ENCODE measurements at places on chromosomes 3 and 15. TPM values are rescaled to one million over a fixed set of nuclear protein-coding genes. Genes with fewer than 3 reads are reported as not detected.

GRCh38 chr3:169241630-169241990 lies 421.9 kb downstream of the MECOM start:
- peaks cover 19% of the 10 kb centered on the region for H3K27me3 ChIP-seq
- DNase-seq = no peak
- no peak overlapping the region for H3K4me3 ChIP-seq
- H3K4me1 ChIP-seq = peaks cover 2% of the 10 kb centered on the region
- no peaks in the 10 kb centered on the region for H3K36me3 ChIP-seq

DNA sequence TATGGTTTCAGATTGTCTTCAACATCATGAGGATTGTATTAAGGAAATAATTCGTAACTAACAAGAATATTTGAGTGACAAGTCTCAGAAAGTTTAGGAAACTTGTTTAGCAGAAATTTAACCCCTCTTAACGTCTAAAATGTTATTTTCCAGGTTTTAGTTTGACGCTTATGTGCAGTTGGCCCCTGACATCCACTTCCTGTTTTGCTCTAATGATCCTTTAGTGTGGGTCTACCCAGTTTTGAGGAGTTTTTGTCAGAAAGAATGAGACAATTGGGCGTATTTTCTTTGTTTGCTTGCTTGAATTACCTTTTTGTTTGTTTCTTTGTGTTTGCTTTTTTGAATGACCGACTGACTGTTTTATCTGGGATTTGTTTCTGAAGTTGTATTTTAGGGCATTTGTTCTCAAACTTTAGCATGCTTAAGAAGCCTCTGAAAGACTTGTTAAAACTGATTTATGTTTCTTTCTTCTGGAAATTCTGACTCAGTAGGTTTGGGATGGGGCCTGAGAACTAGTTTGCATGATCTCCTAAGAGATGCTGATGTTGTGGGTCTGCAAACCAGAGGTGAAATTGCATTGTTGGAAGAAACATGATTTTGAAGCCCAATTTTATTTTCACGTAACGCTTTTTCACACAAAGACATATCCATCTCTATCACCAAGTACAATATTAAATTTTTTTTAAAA lies 20.6 kb downstream of the RBMS3 start:
- H3K4me1 ChIP-seq = no peaks in the 10 kb centered on the region
- H3K4me3 ChIP-seq = no peak overlapping the region
- no peaks in the 10 kb centered on the region for H3K27me3 ChIP-seq
- no peak overlapping the region for H3K27ac ChIP-seq

FOXB1 gene
- total RNA-seq = 5.2 TPM

DNA sequence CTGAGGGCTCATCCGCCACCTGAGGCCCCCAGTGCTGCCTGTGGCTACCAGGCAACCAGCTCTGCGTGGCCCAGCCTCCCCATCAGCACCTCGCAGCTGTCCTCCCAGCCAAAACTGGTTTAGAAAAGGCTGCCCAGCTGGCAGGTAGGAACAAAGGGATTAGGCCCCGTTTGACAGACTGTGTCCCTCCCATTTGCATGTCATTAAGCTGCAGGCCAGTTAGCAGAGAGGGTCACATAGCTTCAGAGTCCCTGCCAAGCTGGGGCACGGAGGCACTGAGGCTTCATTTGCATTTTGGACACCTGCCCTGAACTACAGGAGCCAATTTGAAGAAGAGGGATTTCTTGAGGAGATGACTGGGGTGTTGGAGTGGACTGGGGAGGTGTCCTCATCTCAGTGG lies 177.9 kb downstream of the TLE3 start:
- no peak overlapping the region for H3K27ac ChIP-seq
- H3K36me3 ChIP-seq = peaks cover 3% of the 10 kb centered on the region
- H3K4me3 ChIP-seq = no peak overlapping the region
- peaks cover 14% of the 10 kb centered on the region for H3K27me3 ChIP-seq

RASGRF1 gene
- total RNA-seq = not detected

- no peaks in the 10 kb centered on the region for H3K27me3 ChIP-seq
- no peak overlapping the region for H3K27ac ChIP-seq
- no peak overlapping the region for H3K4me3 ChIP-seq
Observed at GRCh38 chr3:171183042-171183441, 156.5 kb upstream of the SLC2A2 start.

- H3K4me1 ChIP-seq = peaks cover 23% of the 10 kb centered on the region
- H3K4me3 ChIP-seq = peak overlapping the region; percentile 43
Observed at GRCh38 chr15:70023064-70023768, 74.5 kb downstream of the TLE3 start.

DNA sequence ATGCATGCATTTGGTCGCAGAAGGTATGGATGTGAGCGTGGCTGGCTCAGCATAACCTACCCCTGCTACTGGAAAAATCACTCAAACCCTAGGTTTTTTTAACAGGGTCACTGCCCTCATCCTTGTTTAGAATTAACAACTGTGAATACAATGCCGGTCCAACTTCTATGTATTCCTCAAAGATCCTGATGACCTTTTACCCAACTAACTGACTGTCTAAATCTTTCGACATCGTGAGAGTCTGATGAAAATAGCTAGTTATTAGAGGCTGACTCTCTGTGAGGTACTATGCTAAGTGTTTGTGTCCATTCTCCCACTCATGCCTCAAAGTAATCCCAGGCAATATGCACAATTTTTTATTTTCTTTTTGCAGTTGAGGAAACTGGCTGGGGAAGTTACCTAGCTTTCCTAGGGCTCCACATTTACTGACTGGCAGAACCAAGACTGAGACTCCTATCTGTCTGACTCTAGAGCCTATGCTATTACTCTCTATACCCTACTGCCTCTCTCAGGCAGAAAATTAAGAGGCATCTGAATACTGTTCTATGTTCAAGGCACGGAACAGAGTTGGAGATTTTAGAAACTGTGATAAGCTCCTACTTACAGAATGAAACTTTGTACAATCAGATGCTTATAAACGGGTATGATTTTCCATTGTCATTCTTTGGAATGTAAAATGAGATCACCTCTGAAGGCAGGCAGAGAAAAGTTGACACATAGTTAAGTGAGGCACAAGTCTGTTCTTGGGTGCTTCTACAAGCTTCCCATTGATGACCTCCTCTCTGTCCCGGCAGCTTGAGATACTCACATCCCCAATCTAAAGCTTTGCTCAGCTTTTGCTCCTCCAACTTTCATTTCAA lies 56.4 kb downstream of the FILIP1L start:
- no peak overlapping the region for H3K4me3 ChIP-seq
- H3K36me3 ChIP-seq = no peaks in the 10 kb centered on the region
- peaks cover 18% of the 10 kb centered on the region for H3K4me1 ChIP-seq
- DNase-seq = no peak
- H3K27ac ChIP-seq = no peak overlapping the region

DNA sequence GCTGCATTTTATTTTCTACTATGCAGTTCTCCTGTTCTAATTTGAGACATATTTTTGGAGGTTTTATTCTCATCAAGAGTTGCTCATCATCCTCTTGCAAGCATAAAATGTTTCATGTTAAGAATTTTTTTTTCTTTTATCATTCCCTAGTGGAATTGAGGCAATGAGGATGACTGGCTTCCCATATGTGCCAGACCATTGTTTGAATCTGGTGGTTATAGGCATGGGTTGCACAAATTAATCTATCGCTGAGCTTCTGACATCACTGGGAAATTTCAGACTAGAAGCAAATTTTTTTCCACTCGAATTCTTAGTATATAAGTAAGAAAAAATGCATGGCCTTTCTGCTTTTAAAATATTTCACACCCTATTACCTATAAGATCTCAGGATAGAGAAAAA lies 279.1 kb upstream of the PLSCR5 start:
- H3K36me3 ChIP-seq = no peaks in the 10 kb centered on the region
- H3K4me1 ChIP-seq = no peaks in the 10 kb centered on the region
- no peak overlapping the region for H3K27ac ChIP-seq
- no peak overlapping the region for H3K4me3 ChIP-seq
- no peaks in the 10 kb centered on the region for H3K27me3 ChIP-seq

- peak overlapping the region; percentile 86 for H3K27ac ChIP-seq
- peak; percentile 55 for DNase-seq
- H3K4me1 ChIP-seq = peaks cover 42% of the 10 kb centered on the region
Observed at GRCh38 chr3:107598926-107599771, 76.4 kb downstream of the BBX start.

DNA sequence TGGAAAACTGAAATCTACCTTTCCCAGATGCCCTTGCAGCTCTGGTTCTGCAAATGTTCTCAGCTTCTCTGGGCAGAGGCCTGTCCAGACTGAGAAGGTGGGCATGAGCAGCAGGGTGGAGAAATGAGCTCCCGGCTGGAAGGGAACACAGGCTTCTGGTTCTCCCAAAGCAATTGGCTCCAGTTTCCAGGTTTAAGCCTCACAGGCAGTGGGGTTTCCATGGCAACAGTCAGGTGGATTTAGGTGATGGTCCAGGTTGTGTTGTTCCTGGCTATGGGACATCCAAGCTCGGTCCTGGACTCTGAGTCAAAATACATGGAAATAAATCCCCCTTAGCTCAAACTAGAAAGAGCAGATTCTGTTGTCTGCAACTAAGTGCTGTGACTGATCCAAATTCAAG lies 94.6 kb upstream of the IQSEC1 start:
- H3K4me1 ChIP-seq = no peaks in the 10 kb centered on the region
- no peak for DNase-seq
- no peak overlapping the region for H3K4me3 ChIP-seq
- no peaks in the 10 kb centered on the region for H3K36me3 ChIP-seq
- H3K27ac ChIP-seq = no peak overlapping the region
- peaks cover 2% of the 10 kb centered on the region for H3K27me3 ChIP-seq

CLDN11 gene
- not detected for total RNA-seq

GPX1 gene
- 76.8 TPM for total RNA-seq

GRCh38 chr3:128466840-128467541 lies at the start of gene DNAJB8:
DNAJB8 (minus strand) TSS chr3:128466890; CDS start chr3:128463245, 3,645 bp downstream.
- peak; percentile 53 for DNase-seq
- peaks cover 24% of the 10 kb centered on the region for H3K27me3 ChIP-seq
- H3K4me1 ChIP-seq = peaks cover 16% of the 10 kb centered on the region
- H3K27ac ChIP-seq = no peak within 1 kb of the TSS
- no peak within 1 kb of the TSS for H3K4me3 ChIP-seq

- H3K4me1 ChIP-seq = peaks cover 2% of the 10 kb centered on the region
- H3K27ac ChIP-seq = no peak overlapping the region
- DNase-seq = no peak
- no peaks in the 10 kb centered on the region for H3K27me3 ChIP-seq
Observed at GRCh38 chr15:55366981-55367380, 41.2 kb downstream of the CCPG1 start.

ARL6IP5 gene
- total RNA-seq = 179 TPM

IL12A gene
- 0.55 TPM for total RNA-seq

DNA sequence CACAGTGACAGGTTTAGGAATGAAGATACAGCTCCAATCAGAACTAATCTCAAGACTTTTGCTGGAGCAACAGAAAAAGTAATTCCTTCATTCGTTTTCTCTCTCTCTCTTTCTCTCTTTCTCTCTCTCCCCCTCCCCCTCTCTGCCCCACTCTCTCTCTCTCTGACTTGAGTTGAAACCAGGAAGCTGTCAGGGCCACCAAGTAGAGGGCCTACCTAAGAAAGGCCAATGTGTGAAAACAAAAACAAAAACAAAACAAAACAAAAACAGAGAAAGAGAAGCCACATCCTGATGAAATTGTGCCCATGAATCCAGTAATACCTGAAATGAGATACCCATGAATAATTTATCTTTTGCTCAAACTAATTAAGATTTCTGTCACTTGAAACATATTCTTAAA lies 72.9 kb downstream of the ATP8B4 start:
- no peak overlapping the region for H3K4me3 ChIP-seq
- peak overlapping the region; percentile 74 for H3K27ac ChIP-seq
- no peak for DNase-seq
- H3K36me3 ChIP-seq = peaks cover 31% of the 10 kb centered on the region
- no peaks in the 10 kb centered on the region for H3K27me3 ChIP-seq

- peaks cover 37% of the 10 kb centered on the region for H3K27me3 ChIP-seq
- H3K36me3 ChIP-seq = no peaks in the 10 kb centered on the region
- DNase-seq = no peak
Observed at GRCh38 chr3:123458255-123458654, 9.4 kb upstream of the ADCY5 start.

DNA sequence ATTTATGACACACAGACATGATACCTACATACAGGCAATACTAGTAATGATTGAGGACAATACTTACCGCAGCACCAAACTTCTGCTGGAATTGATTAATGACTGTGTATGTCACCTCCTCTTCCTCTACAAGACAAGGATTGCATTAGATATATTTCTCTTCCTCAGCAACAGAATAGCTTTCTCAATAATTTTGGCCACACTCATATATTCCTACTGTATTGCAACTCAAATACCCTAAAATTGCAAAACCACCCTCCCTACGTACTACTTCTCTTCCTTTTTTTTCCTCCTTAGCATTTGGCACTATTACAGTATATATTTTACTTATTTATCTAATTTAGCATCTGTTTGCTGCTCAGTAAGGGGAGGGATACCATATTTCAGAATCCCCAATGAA lies 14.8 kb downstream of the EXD1 start:
- no peak overlapping the region for H3K4me3 ChIP-seq
- no peak for DNase-seq
- no peaks in the 10 kb centered on the region for H3K4me1 ChIP-seq
- no peaks in the 10 kb centered on the region for H3K36me3 ChIP-seq
- peaks cover 33% of the 10 kb centered on the region for H3K27me3 ChIP-seq
- H3K27ac ChIP-seq = no peak overlapping the region

GRCh38 chr3:126358038-126358815 lies 1.0 kb upstream of the KLF15 start:
- H3K27me3 ChIP-seq = peaks cover 47% of the 10 kb centered on the region
- no peak overlapping the region for H3K27ac ChIP-seq
- no peak for DNase-seq
- H3K4me1 ChIP-seq = peaks cover 12% of the 10 kb centered on the region

DNA sequence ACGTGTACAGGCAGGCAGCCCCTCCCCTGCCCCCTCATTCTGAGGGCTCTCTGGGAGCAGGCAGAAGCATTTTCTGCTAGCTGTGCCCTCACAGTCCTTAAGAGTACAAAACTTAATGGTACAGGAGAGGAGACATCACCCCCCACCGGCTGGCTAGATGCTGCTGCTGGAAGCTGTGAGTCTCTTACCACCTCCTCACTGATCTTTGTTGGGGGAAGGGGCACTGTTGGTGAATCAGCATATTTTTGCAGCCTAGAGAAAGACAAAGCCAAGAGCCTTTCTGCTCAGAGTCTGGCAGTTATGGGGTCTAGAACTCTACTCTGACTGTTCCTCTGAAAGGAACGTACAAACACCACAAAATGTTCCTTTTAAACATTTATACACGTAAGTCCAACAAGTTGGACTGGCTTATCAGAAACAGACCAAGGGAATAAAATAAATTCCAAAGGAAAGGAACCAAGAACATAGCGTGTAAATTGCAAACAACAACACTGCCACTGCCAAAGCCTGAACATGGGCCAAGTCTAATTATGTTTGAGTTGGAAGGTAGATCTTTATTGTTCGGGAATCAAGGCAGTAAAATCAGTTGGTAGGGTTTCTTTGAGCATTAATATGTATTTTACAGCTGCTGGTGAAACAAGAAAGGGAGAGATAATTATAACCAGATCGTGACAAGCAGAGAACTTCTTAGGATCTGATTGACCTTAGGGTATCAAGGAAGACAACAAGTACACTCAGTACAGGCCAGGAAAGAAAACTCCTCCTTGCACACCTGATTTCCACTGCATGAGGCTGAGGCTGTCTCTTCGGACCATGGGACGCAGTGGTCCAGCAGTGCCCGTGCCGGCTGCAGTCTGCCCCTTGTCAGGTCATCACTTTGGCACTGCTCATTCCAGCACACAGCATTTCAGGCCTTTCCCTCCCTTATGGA lies 27.4 kb downstream of the CLK3 start:
- no peak overlapping the region for H3K27ac ChIP-seq
- DNase-seq = no peak
- H3K4me3 ChIP-seq = no peak overlapping the region
- peaks cover 8% of the 10 kb centered on the region for H3K4me1 ChIP-seq
- H3K36me3 ChIP-seq = peaks cover 15% of the 10 kb centered on the region
- no peaks in the 10 kb centered on the region for H3K27me3 ChIP-seq

All from activated CD4-positive, alpha-beta memory T cell treated with anti-CD3 and anti-CD28 coated beads, Interleukin-2, amount 10 ng/mL, durations not matched to agents 7 days and 5 days (primary cell).